ENCODE measurements at places on chromosomes 7 and 10. TPM values are rescaled to one million over a fixed set of nuclear protein-coding genes. Genes with fewer than 3 reads are reported as not detected.

DNA sequence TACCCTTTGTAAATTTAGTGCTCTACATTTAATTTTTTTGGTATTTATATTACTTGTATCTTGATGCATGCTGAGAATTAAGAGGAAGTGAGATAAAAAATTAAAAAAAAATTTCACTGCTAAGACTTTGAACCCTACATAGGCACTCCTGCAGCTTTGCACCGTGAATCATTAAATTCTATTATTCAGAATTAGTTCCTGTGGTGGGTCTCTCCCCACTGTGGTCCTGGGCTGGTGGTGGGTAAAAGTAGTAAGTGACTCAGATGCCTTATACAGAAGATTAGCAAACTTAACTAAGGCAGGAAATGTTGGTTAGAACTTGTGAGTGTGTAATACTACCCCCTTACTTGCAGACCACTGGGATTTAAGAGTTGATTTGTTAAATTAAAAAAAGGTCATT is 72.6 kb downstream of the AP3M1 start:
- DNase-seq: no peak

Gene HMX3
- total RNA-seq: not detected

DNA sequence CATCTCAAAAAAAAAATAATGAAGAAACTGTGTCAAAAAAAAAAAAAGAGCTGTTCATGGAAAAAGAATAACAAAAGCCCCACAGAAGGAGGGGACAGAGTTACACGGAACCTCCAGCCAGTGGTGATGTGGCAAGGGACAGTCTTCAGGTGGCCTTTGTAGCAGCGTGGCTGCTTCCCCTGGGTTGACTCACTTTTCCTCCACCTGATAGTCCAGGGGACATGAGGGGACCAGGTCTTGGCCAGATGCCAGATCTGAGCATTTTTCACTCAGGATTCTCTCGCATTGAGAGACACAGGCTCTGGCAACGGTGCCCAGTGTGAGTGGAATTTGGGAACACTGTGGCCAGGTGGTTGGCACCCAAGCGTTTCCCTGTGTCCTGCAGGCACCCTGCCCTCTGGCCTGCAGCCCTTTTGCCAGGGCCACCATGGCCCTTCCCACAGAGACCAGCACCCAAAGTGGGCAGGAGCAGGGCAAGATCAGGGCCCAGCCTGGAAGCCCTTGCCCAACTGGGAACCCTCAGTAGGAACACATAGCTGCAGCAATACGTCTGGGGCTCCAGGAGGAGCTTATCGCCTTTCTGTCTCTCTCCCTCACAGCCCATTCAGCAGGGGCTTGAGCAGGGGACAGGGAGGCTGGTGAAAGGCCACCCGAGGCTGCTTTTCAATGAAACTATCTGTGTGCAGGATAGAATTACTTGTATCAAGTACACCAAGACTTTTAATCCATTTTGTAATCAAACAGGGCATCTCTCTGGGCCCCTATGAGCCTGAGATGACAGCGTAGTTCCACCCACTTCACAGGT is 159.1 kb downstream of the UBE2H start:
- DNase-seq: no peak

- DNase-seq: no peak
Measured at GRCh38 chr10:20971901-20972300, 74.8 kb upstream of the NEBL start.

Gene ELFN1
- total RNA-seq: not detected

Gene PTTG1IP2
- not detected for total RNA-seq

Gene TBL2
- total RNA-seq: 43.9 TPM

Gene AOAH
- total RNA-seq: 33.5 TPM

Gene OPN4
- total RNA-seq: not detected
